ENCODE measurements at places on chromosomes 12 and 14. TPM values are rescaled to one million over a fixed set of nuclear protein-coding genes. Genes with fewer than 3 reads are reported as not detected.

NTS gene
- total RNA-seq, result not detected

SERPINA3 gene
- 5.5 TPM for total RNA-seq

TAS2R8 gene
- not detected for total RNA-seq

ARHGEF25 gene
- total RNA-seq, result 9.2 TPM

PTPRB gene
- 10.9 TPM for total RNA-seq

KRT72 gene
- total RNA-seq, result not detected

TMEM30B gene
- 2.0 TPM for total RNA-seq

ZFP36L1 gene
- total RNA-seq, result 225 TPM

ACACB gene
- total RNA-seq, result 415 TPM

SLCO1B1 gene
- not detected for total RNA-seq

P3H3 gene
- total RNA-seq, result 2.3 TPM

MUCL1 gene
- not detected for total RNA-seq

DYRK2 gene
- total RNA-seq, result 32.1 TPM

CAPS2 gene
- total RNA-seq, result 9.5 TPM

MMP14 gene
- 14.0 TPM for total RNA-seq

CCDC196 gene
- not detected for total RNA-seq

PPP1R1A gene
- total RNA-seq, result 93.7 TPM

CARMIL3 gene
- total RNA-seq, result not detected

SLC6A13 gene
- 0.47 TPM for total RNA-seq

ARHGDIB gene
- 41.4 TPM for total RNA-seq

HDAC7 gene
- 21.4 TPM for total RNA-seq

GPR137C gene
- 0.13 TPM for total RNA-seq

RPS6KL1 gene
- 23.0 TPM for total RNA-seq

SDS gene
- not detected for total RNA-seq

TMEM229B gene
- total RNA-seq, result 0.46 TPM

KCNH5 gene
- not detected for total RNA-seq

POTEM gene
- total RNA-seq, result not detected

OR6C6 gene
- total RNA-seq, result not detected

TMEM121 gene
- total RNA-seq, result 0.60 TPM

RTN1 gene
- total RNA-seq, result 0.73 TPM

UBE2N gene
- total RNA-seq, result 97.6 TPM

ERBB3 gene
- 0.71 TPM for total RNA-seq

JPH4 gene
- total RNA-seq, result 0.62 TPM

BCL2L2 gene
- total RNA-seq, result 29.9 TPM

All from psoas muscle (tissue), 8 donors.